Activated CD4-positive, alpha-beta T cell treated with anti-CD3 and anti-CD28 coated beads, Interleukin-2, amount 50 U/mL, for 1 hour (primary cell): ENCODE measurements at places on chromosomes 11 and 22.

- no peak for DNase-seq
Observed at GRCh38 chr22:22773979-22774604, 113.5 kb upstream of the IGLL5 start.

GRCh38 chr11:26090651-26091050, 241.3 kb upstream of the ANO3 start:
- no peak for DNase-seq

- no peak for DNase-seq
Observed at GRCh38 chr22:44025171-44026065, 1.3 kb downstream of the PARVB start.

GRCh38 chr11:80255021-80255420, 814.2 kb upstream of the TENM4 start:
- DNase-seq: no peak

- DNase-seq: no peak
Observed at GRCh38 chr22:21941921-21942320, 10.7 kb downstream of the PPM1F start.

- no peak for DNase-seq
Observed at GRCh38 chr11:61800331-61801281, 7.9 kb downstream of the FEN1 start.

DNA sequence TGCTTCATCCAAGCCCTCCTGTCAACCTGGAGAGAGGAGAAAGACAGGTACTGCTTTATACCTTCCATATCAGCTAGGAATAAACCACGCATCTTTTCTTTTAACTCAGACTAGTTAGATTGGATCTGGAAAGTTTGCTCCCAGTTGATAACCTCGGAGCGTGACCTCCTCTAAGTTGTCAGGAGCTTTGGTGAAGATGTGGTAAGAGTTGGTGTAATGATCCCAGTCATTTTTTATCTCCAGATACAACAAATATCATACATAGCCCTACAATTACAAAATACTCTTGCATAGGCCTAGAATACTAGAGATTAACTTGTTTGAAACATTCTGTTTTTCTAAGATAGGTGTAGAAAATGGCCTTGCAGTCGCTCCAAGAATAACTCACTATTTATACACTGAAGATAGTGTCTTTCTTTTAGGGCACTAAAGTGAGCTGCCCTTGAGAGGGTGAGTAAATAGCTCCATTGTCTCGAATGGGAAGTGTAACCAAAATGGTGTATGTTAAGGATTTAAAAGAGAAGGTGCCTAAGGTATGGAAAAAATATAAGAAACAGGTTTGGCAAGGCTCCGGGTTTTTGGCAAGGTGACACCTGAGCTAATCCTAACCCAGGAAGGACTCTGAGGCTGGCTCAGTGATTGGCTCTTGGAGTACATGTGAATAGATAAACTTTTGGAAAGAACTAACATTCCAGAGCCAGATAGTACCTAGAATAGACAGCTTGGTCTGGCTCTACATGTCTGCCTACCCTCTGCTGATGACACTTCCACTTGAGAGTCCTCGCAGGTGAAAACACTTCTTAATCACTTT, 59.4 kb downstream of the GLYATL1 start:
- no peak for DNase-seq

DNA sequence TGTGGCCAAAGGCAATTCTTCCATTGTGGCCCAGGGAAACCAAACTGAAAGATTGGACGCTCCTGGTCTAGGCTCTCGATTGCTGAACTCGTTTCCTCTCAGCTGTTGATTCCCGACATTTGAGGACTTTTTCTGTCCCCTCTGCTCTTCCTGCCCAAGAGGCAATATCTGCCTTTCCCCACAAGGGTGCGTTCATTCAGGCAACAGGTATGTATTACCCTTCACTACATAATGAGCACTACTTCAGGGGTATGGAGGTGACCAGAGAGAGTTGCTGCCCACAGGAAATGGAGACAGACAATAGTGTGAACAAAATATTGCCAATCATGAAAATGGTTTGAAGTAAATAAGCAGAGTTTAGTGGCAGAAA, 8.2 kb downstream of the PTH start:
- DNase-seq: no peak

- DNase-seq: no peak
Observed at GRCh38 chr11:26583550-26583949, 11.5 kb upstream of the MUC15 start.

DNA sequence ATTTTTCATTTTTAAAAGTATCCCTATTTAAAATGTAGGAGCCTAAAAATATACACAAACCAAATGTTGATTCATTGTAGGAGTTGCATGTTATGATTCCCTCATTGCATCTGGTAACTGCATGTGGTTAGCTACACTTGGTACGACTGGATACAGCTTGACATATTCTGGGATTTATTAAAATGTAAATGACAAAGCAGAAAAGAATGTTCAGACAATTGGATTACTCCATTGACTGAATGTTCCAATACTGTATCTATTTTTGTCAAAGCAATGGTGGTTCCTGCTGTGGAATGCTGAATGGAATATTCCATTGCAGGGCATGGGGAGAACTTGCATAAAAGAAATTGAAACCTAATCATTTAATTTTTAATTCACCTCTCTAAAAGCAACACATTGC, 30.8 kb downstream of the BLID start:
- DNase-seq: no peak

GRCh38 chr11:23688835-23689234, 808.0 kb upstream of the LUZP2 start:
- no peak for DNase-seq

GRCh38 chr11:119470317-119471291, 47.6 kb upstream of the THY1 start:
- no peak for DNase-seq

DNA sequence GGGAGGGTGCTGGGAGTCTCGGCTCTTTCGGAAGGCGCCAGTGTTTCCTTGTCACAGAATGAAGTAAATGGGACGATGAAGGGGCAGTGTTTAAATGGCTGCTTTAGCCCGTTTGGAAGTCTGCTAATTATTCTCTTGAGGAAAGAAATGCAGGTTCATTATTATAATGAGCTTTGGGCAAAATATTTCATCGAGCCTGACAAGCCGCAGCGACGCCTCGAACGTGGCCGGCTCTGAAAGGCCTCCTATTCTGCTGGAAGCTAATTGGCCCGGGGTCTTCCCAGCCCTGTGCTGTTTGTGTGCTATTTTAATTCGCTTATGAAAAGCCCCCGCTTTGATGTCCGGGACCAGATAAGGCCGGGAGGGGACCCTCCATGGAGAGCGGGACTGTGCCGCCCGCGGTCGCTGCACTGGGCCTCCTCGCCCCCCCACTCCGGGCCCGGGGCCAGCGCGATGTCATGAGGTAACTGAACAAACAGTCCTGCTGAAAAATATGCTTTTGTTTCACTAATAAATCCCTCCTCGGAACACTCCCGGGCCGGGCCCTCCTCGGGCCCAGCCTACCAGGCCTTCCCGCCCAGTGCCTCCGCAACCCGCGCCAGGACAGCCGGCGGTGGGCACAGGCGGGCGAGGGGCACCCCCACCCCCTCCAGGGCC, 78.4 kb downstream of the CDKN1C start:
- DNase-seq: no peak

GRCh38 chr11:107716884-107717532, 5.2 kb upstream of the SLN start:
- DNase-seq: no peak

- no peak for DNase-seq
Observed at GRCh38 chr11:30107899-30108298, 91.1 kb upstream of the KCNA4 start.

- DNase-seq: no peak
Observed at GRCh38 chr11:67667490-67668191, 6.8 kb downstream of the ALDH3B2 start.

DNA sequence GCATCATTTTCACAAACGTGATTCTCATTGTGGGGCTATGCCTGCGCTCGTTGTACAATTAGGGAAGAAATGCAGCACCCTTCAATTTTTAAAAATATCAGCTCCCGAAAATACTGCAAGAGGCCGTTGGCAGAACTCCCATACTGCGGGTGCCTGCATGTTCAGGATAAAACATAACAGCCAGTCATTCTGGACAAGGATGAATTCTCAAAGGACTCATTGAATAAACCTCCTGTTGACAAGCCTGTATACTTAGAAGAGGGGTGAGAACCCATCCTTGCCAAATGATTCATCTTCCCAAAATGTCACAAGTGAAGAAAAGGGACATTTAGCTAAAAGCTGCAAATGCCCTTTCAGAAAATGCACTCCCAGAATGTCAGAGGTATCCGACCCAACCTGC, 141.9 kb downstream of the CSNK2A3 start:
- DNase-seq: no peak

DNA sequence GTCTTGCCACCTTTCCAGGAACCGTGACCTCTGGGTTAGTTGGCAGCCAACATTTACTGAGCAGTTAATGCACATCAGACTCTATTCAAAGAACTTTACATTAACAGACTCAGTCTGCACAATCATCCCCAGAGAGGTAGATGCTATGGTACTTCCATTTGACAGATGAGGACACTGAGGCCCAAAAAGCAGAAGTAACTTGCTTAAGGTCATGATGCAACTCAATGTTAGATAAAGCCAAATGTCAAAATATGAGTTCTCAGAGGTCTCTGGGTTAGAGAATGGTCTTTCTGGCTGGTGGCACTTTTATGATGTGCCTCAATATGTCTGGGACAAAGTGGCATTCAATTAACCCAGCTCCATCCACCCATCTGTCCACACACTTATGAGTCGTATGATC, 450.0 kb downstream of the MIAT start:
- DNase-seq: no peak

DNA sequence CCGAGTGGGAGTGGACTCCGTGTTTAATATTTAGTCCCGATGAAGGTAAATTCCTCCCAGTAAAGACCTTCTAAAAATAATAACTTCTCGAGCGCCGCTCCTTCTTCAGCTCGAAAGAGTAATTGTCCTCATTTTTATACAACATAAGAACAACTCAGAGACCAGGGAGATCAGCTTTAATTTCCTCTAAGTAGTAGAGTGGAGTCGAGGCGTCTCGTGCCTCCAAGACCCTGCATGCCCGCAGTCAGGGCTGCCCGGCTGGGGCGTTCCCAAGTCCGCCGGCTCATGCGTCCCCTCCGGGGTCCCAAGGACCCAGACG, 7.8 kb downstream of the WT1 start:
- DNase-seq: no peak
